ENCODE measurements at places on chromosomes 16 and 17. TPM values are rescaled to one million over a fixed set of nuclear protein-coding genes. Genes with fewer than 3 reads are reported as not detected.
A peak's percentile ranks its signal among the peaks of the same experiment; 100 is the strongest.

- H3K36me3 ChIP-seq = peaks cover 88% of the 10 kb centered on the region
- no peak overlapping the region for H3K27ac ChIP-seq
- H3K4me3 ChIP-seq = no peak overlapping the region
Observed at GRCh38 chr17:42305543-42306384, 17.5 kb downstream of the STAT5A start.

GRCh38 chr16:12519986-12520385 lies 283.7 kb downstream of the CPPED1 start:
- H3K4me1 ChIP-seq = no peaks in the 10 kb centered on the region
- H3K4me3 ChIP-seq = no peak overlapping the region
- no peak overlapping the region for H3K27ac ChIP-seq
- H3K36me3 ChIP-seq = peaks cover 4% of the 10 kb centered on the region

- DNase-seq = no peak
- H3K36me3 ChIP-seq = no peaks in the 10 kb centered on the region
- H3K4me1 ChIP-seq = peaks cover 18% of the 10 kb centered on the region
- no peak overlapping the region for H3K27ac ChIP-seq
Observed at GRCh38 chr17:64326420-64327054, 63.5 kb upstream of the TEX2 start.

DNA sequence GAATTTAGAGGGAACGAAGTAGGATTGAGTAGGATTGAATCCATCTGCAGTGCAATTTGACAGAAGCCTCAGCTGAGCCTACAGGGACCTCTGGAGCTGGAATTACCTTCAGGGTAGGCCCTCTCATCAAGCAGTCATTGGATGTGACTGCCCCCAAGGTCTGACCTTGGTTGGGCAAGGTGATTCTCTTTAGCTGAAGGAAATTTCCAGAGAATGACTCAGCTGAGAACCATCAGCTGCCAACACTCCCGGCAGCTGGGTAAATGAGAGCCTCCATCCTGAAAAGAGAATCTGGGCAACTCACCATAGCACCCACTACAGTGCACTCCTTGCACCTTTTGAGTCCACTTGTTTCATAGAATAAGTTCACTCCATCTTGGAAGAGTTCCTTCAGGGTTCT lies 113.5 kb upstream of the MED13 start:
- H3K36me3 ChIP-seq = no peaks in the 10 kb centered on the region
- H3K4me1 ChIP-seq = no peaks in the 10 kb centered on the region
- no peak overlapping the region for H3K27ac ChIP-seq
- DNase-seq = no peak

TM4SF5 gene
- total RNA-seq = not detected

GRCh38 chr17:81461607-81462500 lies 50.7 kb downstream of the ACTG1 start:
- no peak for DNase-seq
- no peak overlapping the region for H3K27ac ChIP-seq
- H3K36me3 ChIP-seq = no peaks in the 10 kb centered on the region
- H3K4me1 ChIP-seq = no peaks in the 10 kb centered on the region
- no peak overlapping the region for H3K4me3 ChIP-seq

SLC13A2 gene
- not detected for total RNA-seq

GRCh38 chr17:29617125-29617480 lies 5.6 kb downstream of the CORO6 start:
- H3K4me3 ChIP-seq = peak overlapping the region; percentile 68
- peak; percentile 88 for DNase-seq
- H3K27me3 ChIP-seq = no peaks in the 10 kb centered on the region
- peaks cover 67% of the 10 kb centered on the region for H3K4me1 ChIP-seq

KCNJ16 gene
- not detected for total RNA-seq

GRCh38 chr16:67433131-67433719 lies 2.3 kb downstream of the HSD11B2 start:
- H3K27ac ChIP-seq = no peak overlapping the region
- peaks cover 26% of the 10 kb centered on the region for H3K27me3 ChIP-seq
- H3K4me3 ChIP-seq = no peak overlapping the region
- peaks cover 17% of the 10 kb centered on the region for H3K4me1 ChIP-seq
- DNase-seq = no peak
- H3K36me3 ChIP-seq = peaks cover 11% of the 10 kb centered on the region

ABAT gene
- total RNA-seq = 4.4 TPM

DNA sequence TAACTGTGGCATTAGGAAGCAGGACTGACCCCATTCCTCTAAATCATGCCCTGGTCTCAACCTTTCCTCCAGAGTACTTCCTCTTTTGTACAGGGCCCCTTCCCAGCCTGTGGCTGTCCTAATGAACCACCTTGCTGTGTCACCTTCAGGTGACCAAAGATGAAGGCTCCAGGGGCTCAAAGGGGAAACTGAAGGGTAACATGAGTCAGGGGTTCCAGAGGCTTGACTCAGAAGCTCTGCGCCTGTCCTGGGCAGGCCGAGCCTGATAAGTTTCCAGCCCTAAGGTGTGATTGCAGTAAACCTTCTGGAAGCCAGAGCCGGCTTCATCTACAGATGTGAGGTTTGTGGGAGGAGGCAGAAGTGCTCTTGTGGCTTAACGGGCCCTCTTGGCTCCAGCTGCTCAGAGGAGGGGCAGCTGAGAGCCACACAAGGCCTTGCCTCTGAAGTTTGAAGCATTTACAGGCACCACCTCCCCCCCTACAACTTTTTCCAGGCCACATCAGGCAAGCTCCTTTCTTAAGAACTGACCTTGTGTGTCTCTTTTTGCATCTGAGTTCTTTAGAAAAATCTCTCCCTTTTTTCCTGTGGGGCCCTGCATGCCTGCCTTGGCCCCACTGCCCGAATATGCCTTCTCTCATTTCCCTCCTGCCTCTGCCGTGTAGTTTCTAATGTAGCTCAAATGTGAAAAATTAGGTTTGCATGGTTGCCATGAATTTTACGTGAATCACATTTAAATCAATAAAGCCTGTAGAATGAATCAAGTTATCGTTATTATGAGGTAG lies 149.9 kb downstream of the CLEC16A start:
- no peak overlapping the region for H3K4me3 ChIP-seq
- DNase-seq = peak; percentile 35
- H3K27me3 ChIP-seq = no peaks in the 10 kb centered on the region
- peak overlapping the region; percentile 47 for H3K27ac ChIP-seq
- peaks cover 7% of the 10 kb centered on the region for H3K36me3 ChIP-seq

HS3ST3A1 gene
- 0.22 TPM for total RNA-seq

TBC1D26 gene
- not detected for total RNA-seq

AOC2 gene
- 2.5 TPM for total RNA-seq

- H3K36me3 ChIP-seq = no peaks in the 10 kb centered on the region
- H3K27me3 ChIP-seq = no peaks in the 10 kb centered on the region
- H3K27ac ChIP-seq = no peak overlapping the region
Observed at GRCh38 chr17:37301288-37301687, 74.5 kb upstream of the C17orf78 start.

DNA sequence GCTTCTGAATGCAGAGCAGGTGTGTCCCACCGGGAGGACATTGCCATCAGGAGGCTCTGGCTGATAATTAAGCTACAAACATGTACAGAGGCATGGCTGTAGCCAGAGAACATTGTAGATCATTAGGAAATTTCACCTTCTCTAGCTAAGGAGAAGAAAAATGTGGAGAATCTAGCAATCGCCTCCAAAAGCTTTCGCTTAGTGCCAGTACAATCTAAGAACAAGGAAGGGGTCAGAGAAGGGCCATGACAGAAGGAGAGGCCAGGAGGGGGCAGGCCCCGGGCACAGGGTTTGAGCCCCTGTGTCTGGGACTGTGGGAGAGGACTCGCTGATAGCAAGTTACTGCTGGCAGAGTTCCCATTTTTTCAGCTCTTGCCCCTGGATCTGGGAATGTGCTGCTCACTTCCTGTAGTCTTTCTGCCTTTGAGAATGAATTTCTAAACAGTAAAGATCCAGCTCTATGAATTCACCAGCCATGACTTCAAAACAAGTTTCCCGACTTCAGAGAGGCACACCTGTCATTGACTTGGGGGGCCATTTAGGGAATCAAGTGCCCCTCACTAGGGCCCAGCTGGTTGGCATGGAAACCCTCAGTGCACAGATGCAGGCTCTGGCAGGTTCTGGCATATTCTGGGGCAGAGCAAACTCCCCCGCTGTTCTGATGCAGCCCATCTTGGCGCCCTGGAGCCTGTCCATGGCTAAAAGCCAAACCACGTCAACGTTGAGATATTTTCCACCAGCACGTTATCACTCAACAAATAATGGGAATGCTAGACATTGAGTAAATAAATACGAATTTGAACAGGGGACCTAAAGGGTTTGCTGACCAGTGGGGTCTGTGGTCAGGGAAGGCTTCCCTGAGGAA lies 59.5 kb upstream of the CACNG4 start:
- H3K4me3 ChIP-seq = no peak overlapping the region
- H3K27ac ChIP-seq = no peak overlapping the region
- H3K4me1 ChIP-seq = peaks cover 5% of the 10 kb centered on the region
- H3K36me3 ChIP-seq = no peaks in the 10 kb centered on the region
- no peaks in the 10 kb centered on the region for H3K27me3 ChIP-seq

- H3K4me3 ChIP-seq = no peak overlapping the region
- H3K4me1 ChIP-seq = peaks cover 8% of the 10 kb centered on the region
- peaks cover 57% of the 10 kb centered on the region for H3K36me3 ChIP-seq
Observed at GRCh38 chr17:4124999-4125398, 17.8 kb downstream of the ZZEF1 start.

DNA sequence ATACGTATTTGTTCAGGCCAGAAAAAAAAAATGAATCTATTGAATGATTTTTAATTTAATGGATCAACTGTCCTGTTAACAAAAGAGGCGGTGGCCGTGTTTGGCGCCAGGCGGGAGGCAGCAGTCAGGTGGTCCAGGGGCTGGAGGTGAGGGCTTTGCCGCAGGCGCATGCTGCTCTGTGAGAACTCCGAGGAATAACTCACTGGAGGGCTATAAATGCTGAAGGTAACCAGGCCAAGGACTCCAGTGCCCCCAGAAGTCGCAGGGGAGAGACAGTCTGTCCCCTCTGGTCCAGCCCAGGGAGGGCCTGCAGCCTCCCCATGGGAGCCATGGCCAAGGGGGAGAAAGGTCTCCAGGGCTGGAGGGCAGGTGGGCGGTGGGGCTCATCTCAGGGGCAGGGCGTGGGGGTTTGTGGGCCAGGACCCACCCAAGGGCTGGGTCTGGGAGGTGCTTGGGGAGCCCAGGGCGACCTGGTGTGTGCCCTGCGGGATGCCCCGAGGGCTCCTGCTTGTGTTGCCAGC lies 7.1 kb upstream of the BAHCC1 start:
- H3K27me3 ChIP-seq = peaks cover 65% of the 10 kb centered on the region
- no peak for DNase-seq
- no peaks in the 10 kb centered on the region for H3K36me3 ChIP-seq
- H3K4me1 ChIP-seq = peaks cover 26% of the 10 kb centered on the region
- no peak overlapping the region for H3K4me3 ChIP-seq

DNA sequence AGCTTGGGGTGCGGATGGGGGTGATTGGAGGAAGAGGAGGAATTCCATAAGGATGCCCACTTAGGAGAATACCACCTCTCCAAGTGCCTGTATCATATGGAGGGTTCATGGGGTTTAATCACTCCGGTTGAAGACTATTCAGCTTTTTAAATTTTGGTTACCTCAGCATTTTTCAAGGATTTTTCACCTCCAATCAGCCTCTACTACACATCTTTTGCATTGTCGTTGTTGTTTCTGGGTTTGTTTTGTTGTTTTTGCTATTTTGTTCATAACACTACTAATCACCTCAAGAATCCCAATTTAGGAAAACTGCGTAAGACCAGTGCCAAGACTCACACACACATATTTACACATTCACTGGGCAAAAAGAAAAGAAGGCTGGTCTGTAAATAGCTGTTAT lies 619.5 kb upstream of the CDH5 start:
- no peaks in the 10 kb centered on the region for H3K36me3 ChIP-seq
- no peak for DNase-seq
- H3K27me3 ChIP-seq = no peaks in the 10 kb centered on the region
- no peak overlapping the region for H3K4me3 ChIP-seq
- no peak overlapping the region for H3K27ac ChIP-seq
- H3K4me1 ChIP-seq = no peaks in the 10 kb centered on the region

DNA sequence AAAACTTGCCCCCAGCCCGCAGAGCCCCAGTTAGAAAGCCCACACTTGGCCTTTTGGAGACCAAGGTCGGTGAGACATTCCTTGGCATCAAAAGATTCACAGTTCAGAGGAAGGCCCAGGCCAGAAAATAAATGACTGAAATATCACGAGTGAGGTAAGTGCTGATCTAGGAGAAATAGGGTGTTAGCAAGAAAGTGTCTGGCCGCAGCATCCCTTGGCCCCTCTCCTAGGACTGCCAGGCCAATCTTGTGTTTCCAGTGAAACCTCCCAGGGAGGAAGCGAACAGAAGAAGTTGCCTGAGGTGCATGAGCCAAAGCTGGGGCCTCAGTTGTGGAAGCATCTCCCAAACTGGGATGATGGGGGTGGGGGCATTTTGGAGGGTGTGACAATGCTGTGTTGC lies 22.5 kb upstream of the NSMCE1 start:
- no peak overlapping the region for H3K27ac ChIP-seq
- peaks cover 19% of the 10 kb centered on the region for H3K4me1 ChIP-seq
- no peaks in the 10 kb centered on the region for H3K27me3 ChIP-seq
- no peak overlapping the region for H3K4me3 ChIP-seq
- no peak for DNase-seq

DNA sequence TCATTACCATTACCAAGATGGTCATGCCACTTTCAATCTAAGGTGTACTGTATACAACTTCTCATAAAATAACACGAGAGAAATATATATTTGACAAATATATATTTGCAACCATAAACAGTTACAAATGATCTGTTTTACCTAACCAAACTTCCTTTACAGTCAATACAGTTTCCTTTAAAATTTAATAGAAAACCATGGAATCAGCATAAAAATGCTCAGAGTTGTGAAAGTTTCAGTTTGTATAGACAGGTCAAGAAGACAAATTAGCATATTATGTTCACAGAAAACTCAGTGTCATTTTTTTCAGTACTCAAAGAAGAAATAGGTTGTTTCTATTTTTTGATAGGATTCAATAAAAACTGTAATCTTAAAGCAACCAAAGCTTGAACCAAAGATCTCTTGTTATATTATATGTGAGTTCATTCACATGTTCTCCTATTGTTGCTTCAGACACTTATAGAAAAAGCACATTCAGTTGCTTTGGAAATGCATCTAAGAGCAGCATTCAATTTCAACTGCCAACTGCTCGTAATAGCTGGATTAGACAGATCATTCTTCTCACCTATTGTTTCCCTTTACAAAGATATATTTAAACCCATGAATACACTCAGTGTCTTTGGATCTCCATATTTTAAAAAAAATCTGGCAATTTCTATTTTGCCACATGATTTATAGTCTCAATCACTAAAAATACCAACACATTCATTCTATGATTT lies 15.1 kb downstream of the SSH2 start:
- no peak overlapping the region for H3K27ac ChIP-seq
- no peak overlapping the region for H3K4me3 ChIP-seq
- no peaks in the 10 kb centered on the region for H3K27me3 ChIP-seq
- H3K36me3 ChIP-seq = no peaks in the 10 kb centered on the region

ZNF174 gene
- total RNA-seq = 5.6 TPM

DNA sequence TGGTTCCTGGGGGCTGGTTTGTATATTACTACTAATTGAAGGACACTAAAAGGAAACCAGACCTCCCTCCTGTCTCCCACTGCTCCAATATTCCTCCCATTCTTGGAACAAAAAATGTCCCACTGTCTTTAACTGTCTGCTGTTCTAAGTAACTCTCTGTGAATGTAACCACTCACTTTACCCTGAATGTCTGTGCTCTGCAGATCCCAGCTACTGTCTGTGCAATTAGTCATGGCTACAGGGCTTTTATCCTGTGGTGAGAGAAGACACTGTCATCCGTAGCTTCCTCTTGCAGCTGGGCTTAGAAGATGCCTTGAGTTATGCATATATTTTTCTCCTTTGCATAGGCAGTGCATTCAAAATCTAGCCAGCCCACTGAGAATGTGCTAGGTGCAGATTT lies 853.8 kb downstream of the CDH8 start:
- H3K4me1 ChIP-seq = no peaks in the 10 kb centered on the region
- H3K27me3 ChIP-seq = no peaks in the 10 kb centered on the region
- DNase-seq = no peak
- H3K27ac ChIP-seq = no peak overlapping the region
- H3K4me3 ChIP-seq = no peak overlapping the region
- no peaks in the 10 kb centered on the region for H3K36me3 ChIP-seq

All from CD4-positive, alpha-beta T cell (primary cell).